ENCODE measurements at places on chromosomes 4 and X.
A peak's percentile ranks its signal among the peaks of the same experiment; 100 is the strongest.

- DNase-seq = no peak
These were observed 34.0 kb downstream of the QDPR start for GRCh38 chr4:17477774-17478472.

GRCh38 chr4:108155373-108155772, 13.4 kb downstream of the LEF1 start:
- peak; percentile 44 for DNase-seq

- DNase-seq = no peak
These were observed 32.9 kb downstream of the LAMTOR3 start for GRCh38 chr4:99861120-99861905.

DNA sequence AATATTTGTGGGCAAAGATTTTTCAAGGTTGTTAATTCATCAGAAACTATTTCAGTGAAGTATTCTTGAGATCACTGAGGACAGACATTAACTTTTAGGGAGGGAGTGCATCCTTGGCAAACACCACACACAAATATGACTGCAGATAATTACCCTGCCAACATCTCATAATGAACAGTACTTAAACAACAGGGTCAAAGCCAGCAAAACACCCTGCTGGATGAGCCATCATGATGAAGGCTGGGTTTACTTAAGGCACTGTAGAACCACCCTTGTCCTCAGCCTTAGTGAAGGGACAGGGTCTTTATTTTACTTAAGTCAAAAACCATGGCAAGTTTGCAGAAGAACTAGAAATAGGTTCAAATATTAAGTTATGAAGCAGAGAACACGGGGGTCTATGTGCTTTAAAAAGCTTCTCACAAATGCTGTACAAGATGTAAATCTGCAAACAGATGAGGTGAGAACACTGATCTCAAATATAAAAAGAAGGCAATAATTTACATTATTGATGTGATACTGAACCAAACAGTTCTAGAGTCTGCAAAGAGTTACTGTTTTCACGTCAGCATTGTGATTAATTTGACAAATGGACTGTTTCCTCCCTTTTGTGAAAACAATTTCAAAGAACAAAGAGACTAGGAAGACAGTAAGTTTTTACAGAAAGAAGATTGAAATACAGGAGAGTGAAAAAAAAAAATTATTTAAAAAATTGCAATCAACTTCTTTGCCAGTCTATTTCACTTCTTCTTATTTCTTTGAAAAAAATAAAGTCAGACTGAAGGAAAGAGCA, 28.2 kb downstream of the TAPT1 start:
- DNase-seq = no peak

DNA sequence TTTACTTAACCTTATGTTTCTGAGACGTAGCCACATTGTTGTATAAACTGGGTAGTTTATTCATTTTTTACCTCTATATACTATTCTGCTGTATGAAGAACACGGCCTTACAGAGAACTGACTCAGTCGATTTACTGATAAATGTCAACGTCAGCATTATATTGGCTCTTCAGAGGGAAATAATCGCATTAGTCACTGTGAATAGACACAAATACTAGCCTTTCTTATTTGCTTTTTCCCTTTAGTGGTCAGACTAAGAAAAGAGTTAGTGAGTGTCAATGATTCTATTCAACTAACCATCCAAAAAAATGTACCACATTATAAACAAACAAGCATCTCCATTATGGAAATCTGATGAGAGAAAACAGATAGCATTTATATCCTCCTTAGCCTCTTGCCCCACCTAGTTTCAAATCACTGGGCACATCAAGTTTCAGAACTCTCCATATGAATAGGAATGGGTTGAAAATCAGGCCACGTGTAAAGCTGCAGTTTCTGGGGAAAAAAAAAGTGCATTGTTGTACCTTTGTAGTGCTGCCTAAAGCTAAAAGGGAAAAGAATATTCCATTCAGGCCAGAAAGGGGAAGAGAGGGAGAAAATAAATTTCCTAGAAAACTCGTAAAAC, 146.7 kb upstream of the VCX3A start:
- DNase-seq = no peak

DNA sequence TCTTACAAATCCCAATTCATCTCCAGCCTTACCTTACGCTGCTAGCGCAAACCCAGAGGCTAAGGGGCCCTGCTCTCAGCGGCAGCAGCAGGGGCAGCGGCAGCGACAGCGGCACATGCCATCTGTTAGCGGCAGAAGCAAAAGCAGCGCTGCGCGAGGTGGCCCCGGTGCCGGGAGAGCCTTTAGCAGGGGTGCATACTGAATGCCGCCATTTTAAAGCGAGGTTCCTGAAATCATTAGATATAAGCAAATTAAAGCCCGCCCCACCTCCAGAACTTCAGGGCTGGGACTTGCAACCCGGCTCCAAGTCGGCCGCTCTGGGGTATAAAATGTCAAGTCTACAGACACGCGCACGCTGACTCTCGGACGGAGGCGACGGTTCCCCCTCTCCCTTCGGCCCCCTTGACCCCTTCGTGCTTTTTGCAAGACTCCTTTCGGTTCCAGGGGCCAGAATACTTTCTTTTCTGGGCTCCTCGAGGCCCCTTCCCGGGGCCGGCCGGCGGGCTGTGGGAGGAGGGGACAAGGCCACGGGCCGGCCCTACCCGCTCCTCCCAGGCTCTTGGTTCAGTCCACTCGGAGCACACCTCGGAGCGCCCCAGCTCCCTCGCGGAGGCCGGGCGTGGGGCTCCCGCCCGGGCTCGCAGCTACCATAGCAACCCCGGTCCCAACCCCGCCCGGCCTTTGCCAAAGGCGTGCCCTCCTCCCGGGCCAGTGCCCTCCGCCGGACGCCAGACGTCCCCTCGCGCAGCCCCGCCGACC, at the start of gene MBNL3:
TSS of gene MBNL3 (minus strand) at position 220 of the 759 bp plus-strand sequence. CDS start 49,427 bp downstream, outside the sequence.
- DNase-seq = peak; percentile 67

DNA sequence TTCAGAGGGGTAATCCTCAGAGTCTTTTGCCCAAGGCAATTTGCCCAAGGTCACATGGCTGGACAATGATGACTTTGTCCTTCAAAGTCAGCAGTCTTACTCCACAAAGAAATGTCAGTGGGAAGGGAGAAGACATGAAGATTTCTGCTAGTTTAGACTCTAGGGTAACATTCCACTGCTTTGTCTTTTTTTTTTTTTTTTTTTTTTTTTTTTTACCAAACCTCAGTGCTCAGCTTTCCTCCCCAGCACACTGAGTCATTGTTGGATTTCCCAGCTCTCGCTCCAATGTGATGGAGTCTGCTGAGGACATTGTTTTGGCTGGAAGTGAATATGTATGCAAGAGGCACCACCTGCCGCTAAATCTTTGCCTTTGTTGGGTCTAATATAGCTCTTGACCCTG, 7.2 kb upstream of the C1QTNF7 start:
- DNase-seq = no peak

GRCh38 chr4:85929961-85930665, 429.7 kb downstream of the MAPK10 start:
- DNase-seq = no peak

- DNase-seq = no peak
These were observed 645.9 kb downstream of the PCDH7 start for GRCh38 chr4:31366041-31366440.

DNA sequence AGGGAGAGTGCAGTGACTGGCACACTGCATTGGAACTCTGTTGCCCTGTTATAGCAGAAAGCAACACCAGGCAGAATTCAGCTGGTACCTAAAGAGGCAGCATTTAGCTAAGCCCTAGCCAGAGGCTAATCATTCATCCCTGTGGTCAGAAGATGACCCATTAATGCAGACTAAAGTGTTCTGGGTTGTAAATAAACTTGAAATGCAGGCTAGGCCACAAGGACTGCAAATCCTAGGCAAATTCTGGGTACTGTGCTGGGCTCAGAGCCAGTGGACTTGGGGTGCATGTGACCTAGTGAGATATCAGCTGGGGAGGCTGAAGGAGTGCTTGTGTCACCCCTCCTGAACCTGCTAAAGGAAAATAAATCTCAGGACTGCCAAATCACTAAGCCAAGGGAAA, 91.2 kb downstream of the LPAR4 start:
- no peak for DNase-seq

GRCh38 chr4:66048861-66049260, 378.6 kb upstream of the EPHA5 start:
- no peak for DNase-seq

GRCh38 chr4:22596409-22596808, 80.5 kb upstream of the ADGRA3 start:
- DNase-seq = no peak

DNA sequence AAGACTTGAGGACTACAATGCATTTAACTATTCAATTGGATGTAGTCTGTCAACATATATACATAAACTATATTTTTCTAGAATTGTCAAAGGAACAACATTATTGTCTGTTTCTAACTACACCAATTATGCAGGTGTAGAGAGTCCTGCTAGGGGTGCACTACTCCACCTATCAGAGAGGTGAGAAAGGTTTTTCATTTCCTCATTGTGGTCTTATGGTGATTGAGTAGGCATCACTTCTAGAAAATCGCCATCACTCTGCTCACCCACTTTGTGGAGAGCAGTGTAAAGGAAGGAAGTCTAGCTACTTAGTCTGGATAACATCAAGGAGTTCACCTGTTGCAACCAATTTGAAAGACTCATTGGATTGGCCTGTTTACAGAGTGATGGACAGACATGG, 4.4 kb upstream of the ADH1C start:
- DNase-seq = no peak

- no peak for DNase-seq
These were observed 909.1 kb downstream of the FAT4 start for GRCh38 chr4:126223784-126224407.

- peak; percentile 46 for DNase-seq
These were observed 18.8 kb upstream of the TMSB4X start for GRCh38 chrX:12955882-12956703.

DNA sequence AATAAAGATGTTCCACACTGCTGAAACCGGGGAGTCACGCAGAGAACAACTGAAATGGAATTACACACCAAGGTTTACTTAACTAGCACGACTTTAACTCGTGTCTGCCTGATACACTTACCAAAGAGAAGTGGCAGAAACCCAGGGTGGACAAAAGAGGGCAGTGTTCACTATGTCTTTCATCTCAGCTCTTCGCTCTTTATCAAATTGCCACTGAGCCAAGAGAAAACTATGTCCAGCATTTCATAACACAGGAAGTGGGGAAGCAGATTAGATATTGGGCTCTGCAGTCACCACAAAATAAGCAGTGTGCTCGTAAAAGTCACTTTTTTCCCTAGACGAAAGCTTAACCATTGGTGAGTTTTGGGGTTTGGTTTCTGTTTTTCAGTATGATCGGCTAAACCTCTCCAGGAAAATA, 155.7 kb downstream of the CHIC2 start:
- DNase-seq = no peak

- no peak for DNase-seq
These were observed 35.5 kb upstream of the MGST2 start for GRCh38 chr4:139630126-139630495.

Measured in activated naive CD4-positive, alpha-beta T cell treated with anti-CD3 and anti-CD28 coated beads, Interleukin-2, amount 50 U/mL, for 16 hours (primary cell).